ENCODE measurements at places on chromosomes 2 and 18. TPM values are rescaled to one million over a fixed set of nuclear protein-coding genes. Genes with fewer than 3 reads are reported as not detected.

DNA sequence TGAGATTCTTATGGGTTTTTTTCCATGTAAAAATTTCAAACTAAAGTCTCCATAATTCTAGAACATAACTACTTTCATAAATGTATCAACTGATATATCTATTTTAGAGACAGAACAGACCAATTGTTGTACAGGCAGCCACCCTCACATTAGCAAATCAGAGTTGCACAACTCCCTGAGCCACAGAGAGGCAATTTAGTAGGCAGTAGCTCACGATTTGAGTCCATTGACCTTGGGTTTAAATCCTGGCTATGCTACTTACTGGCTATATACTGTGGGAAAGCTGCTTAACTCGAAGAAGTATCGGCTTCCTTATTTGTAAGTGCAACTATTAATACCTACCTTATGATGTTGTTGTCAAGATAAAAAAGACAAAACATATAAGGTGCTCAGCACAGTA lies 16.2 kb downstream of the MTIF2 start:
- no peak overlapping the region for H3K27ac ChIP-seq
- H3K27me3 ChIP-seq, result no peaks in the 10 kb centered on the region
- H3K36me3 ChIP-seq, result no peaks in the 10 kb centered on the region
- no peak overlapping the region for H3K4me3 ChIP-seq
- DNase-seq, result no peak

DNA sequence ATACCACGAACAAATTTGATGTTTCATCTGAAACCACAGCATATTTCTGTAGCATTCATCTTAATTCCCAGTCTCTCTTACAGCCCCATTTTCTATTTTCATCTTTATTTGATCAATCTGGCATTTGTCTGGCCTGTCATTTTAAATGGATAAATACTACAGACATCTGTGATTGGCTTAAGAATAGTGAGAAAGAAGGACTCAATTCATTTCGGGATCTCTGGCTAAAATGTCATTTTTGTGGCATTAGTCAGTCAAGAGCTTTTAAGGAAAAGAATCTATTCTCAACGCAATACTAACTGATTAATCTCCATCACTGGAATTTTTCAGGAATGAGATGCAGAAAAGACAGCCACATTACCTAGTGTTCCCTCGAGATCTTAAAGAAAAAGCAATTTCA lies 585.9 kb downstream of the IRS1 start:
- H3K27me3 ChIP-seq, result no peaks in the 10 kb centered on the region
- no peak for DNase-seq
- no peak overlapping the region for H3K27ac ChIP-seq

DNA sequence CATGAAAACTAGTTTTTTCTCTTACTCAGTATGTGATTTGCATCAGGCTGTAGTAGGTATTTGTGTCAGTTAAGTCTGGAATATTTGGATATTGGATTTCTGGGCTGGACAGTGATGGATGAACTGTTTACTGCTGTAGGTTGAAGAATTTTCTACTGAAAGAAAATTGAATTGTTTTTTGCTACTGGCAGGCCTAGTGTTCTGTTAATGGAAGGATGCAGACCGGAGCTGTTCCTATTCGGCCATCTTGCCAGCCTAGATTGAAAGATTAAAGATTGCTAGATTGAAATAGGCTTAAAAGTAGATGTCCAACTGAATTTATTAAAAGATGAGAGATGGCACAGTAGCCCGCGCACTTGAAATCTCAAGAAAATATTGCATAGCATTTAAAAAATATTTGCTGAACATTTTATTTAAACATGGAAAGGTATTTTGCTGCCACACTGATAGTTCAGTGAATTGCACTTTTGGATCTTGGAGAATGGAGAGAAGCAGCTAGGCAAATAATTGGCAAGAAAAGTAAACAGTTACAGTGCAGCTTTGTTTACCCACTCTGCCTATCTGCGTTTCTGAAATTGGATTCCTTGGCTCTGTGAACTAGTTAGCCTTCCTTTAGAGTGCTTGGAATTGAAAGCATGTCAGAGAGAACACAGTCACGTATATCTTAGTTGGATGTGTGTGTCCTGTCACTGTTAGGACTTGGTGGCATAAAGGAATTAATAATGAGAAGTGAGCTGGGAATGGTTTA lies 54.1 kb downstream of the EPB41L5 start:
- H3K27me3 ChIP-seq, result no peaks in the 10 kb centered on the region
- no peak overlapping the region for H3K27ac ChIP-seq
- no peak overlapping the region for H3K4me3 ChIP-seq
- no peaks in the 10 kb centered on the region for H3K4me1 ChIP-seq
- DNase-seq, result no peak

- no peak overlapping the region for H3K4me3 ChIP-seq
- H3K27me3 ChIP-seq, result no peaks in the 10 kb centered on the region
- no peak for DNase-seq
- no peak overlapping the region for H3K27ac ChIP-seq
These were observed 26.8 kb downstream of the DSG4 start for GRCh38 chr18:31403409-31403808.

DNA sequence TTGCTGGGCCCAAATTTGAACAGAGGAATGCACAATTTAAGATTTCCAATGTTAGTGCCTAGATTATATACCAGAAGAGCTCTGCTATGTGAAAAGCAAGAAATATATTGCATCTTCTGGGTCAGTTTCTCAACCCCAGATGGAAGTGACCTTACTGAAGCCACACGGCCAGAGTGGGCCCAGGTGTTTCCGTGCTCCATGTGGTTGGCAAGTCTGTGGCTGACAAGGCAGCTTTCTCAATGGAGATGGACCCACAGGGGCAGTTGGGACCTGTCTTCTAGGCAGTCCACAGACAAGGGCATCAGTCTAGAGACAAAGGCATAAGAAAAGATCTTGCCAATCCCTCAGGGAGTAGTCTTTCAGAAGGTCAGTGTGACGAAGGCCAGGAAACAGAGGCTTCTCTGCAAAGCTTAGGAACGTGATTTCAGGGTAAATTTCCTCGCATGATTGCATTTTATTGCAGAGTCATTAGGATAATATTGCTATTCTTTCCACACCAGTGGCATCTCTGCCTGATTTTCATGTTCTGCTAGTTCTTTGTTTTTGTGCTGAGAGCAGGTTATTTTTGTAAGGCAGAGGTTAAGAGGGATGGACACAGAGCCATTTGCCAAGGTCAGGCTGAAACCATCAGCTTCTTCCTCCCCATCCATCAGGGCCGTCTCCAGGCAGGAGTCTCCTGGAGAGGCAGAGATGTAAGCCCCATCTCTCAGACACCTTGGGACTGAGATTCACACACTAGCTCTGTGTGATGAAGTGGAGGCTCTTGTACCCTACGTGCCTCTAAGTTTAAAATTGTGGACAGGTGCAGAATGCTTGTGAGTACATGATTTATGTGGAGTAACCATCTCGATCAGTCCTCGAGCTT lies 202.1 kb downstream of the ANKRD30B start:
- DNase-seq, result no peak
- no peaks in the 10 kb centered on the region for H3K36me3 ChIP-seq
- H3K4me3 ChIP-seq, result no peak overlapping the region

DNA sequence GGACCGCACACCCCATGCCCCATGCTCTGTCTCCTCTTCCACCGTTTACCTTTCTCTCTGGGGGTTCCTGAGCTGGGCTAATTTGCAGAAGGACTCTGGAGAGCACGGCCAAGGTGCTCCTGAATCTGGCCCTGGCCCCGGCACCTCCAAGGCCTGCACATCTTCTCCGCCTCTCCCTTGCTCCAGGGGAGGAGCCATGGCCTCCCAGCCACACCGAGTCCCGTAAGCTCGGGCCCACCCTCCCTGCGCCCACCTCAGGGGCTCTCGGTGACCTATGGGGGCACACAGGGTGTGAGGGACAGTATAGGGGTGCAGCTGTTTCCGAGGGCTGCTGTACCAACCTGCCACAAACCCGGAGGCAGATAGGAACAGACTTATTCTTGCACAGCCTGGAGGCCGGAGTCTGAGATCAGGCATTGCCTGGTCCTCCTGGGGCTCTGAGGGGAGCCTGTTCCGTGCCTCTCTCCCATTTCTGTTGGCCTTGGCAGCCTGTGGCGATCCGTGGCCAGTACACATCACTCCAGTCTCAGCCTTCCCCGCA lies 127.3 kb upstream of the GPC1 start:
- H3K36me3 ChIP-seq, result no peaks in the 10 kb centered on the region
- no peak overlapping the region for H3K4me3 ChIP-seq
- no peak overlapping the region for H3K27ac ChIP-seq
- DNase-seq, result no peak

DNA sequence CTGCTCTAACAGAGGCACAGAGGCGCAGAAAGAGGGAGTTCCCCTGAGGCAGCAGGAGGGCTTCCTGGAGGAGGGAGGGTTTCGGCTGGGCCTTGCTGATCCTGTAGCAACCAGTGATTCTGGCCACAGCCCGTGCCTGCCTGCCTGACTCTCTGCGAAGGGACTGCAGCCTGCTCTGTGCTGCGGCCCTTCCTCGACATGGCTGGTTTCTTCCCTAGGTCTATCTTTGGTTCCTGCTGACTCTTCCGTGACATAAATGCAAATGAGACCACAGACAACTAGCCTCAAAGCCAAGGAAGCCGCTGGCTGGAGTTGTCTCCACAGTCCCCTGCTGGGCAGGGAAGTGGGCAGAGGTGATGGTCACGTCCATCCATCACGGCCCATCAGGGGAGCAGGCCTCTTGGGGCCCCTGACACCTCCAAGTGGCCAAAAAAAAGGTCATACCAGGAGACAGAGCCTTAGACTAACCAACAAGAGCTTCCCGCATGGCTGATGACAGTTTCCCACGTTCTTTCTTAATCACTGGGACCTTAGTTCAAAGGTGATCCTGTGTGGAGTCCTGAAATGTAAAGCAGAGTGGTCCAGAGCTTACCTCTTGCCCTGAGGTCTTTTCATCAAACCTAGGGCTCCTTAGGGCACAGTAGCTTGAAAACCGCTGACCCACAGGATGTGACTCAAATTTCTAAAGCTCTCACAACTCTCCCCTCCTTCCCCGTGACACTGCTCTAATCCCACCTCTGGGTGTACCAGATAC lies 55.3 kb downstream of the HS1BP3 start:
- H3K4me3 ChIP-seq, result peak overlapping the region; percentile 25
- H3K27me3 ChIP-seq, result no peaks in the 10 kb centered on the region
- H3K36me3 ChIP-seq, result no peaks in the 10 kb centered on the region
- DNase-seq, result peak; percentile 85
- H3K4me1 ChIP-seq, result peaks cover 38% of the 10 kb centered on the region
- H3K27ac ChIP-seq, result peak overlapping the region; percentile 79

DNA sequence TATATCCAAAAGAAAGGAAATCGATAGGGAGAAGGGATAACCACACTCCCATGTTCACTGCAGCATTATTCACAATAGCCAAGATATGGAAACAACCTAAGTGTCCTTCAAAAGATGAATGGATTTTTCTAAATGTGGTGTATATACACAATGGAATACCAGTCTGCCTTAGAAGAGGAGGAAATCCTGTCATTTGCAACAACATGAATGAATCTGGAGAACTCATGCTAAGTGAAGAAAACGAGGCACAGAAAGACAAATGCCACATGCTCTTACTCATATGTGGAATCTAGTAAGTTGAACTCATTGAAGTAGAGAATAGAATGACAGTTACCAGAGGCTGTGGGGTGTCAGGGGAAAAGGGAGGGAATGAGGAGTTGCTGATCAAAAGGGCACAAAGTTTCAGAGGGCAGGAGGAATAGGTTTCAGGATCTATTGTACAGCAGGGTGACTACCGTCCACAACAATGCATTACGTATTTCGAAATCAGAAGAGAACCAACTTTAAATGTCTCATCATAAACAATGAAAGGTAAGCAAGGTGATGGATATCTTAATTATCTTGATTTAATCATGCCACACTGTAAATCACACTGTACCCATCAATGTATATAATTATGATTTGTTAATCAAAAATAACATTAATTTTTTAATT lies 46.1 kb downstream of the SIGLEC15 start:
- DNase-seq, result no peak
- H3K36me3 ChIP-seq, result peaks cover 16% of the 10 kb centered on the region
- no peaks in the 10 kb centered on the region for H3K27me3 ChIP-seq
- no peak overlapping the region for H3K27ac ChIP-seq
- no peak overlapping the region for H3K4me3 ChIP-seq

DNA sequence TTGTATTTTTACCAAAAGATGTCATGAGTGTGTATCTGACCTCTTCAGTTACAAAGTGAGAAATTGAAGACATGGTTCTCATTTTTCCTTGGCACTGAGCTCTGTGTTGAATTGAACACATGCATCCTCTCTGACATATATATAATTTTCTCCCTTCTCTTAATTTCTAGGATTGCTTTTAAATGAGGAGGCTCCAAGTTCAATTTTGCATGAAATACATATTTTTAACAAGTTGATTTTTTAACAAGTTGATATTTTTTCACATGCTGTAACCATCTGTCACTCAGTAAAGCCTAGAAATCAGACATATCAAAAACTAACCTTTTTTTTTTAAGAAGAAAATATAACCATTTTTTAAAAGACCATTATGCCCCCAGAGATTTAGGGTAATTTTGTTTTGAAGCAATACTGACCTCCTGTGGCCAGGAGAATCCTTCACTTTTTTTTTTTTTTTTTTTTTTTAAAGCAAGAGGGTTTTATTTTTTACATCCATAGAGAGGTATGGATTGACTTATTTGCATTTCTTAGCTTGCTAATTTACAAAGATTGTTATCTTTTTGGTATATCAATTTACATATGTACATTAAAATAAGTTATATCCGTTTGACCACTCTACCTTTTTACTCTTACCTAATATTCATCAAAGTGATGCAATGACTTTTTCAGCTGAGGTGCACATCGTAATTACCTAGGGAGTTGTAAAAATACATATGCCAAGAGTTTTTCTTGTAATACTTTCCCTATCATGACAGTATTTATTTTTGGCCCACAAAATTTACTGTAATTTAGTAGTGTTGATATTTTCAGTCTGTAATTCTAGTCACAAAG lies 161.8 kb downstream of the SOCS6 start:
- H3K27ac ChIP-seq, result no peak overlapping the region
- H3K36me3 ChIP-seq, result no peaks in the 10 kb centered on the region
- no peak for DNase-seq

Gene KLF11
- total RNA-seq, result 0.18 TPM

Gene TUBA3E
- total RNA-seq, result not detected

Gene CNGA3
- total RNA-seq, result not detected

Gene FSHR
- not detected for total RNA-seq

Gene TSPYL6
- not detected for total RNA-seq

Measured in GM12878 (cell line).